ENCODE measurements at places on chromosomes 12 and 14.

DNA sequence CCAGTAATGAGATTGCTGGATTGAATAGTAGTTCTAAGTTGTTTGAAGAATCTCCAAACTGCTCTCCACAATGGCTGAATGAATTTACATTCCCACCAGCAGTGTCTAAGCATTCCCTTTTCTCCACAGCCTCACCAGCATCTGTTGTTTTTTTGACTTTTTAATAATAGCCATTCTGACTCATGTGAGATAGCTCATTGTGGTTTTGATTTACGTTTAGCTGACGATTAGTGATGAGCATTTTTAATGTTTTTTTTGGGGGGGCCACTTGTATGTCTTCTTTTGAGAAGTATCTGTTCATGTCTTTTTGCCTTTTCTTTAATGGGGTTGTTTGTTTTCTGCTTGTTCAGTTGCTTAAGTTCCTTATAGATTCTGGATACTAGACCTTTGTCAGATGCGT, 8.1 kb upstream of the SLC15A5 start:
- no peak for DNase-seq

- no peak for DNase-seq
Measured at GRCh38 chr12:22803725-22804124, 178.8 kb downstream of the ETNK1 start.

- no peak for DNase-seq
Measured at GRCh38 chr14:74848768-74849167, 27.2 kb downstream of the PROX2 start.

DNA sequence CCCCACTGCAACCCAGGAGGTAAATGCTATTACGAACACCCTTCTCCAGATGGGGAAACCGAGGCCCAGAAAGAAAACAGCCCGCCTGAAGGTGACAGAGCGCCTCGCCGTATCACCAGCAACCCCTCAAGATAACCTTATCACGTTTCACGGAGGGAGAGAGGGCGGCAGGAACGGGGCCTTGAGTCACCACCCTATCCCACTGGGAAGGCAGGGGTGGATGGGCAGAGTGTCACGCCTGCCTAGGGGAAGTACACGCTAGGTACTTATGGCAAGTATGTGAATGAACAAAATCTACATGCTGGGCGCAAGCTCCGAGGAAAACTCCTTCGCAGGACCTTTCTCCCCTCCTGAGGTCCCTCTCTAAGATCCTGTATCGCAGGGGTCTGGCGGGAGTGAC, 17.8 kb downstream of the NCOR2 start:
- DNase-seq = no peak

DNA sequence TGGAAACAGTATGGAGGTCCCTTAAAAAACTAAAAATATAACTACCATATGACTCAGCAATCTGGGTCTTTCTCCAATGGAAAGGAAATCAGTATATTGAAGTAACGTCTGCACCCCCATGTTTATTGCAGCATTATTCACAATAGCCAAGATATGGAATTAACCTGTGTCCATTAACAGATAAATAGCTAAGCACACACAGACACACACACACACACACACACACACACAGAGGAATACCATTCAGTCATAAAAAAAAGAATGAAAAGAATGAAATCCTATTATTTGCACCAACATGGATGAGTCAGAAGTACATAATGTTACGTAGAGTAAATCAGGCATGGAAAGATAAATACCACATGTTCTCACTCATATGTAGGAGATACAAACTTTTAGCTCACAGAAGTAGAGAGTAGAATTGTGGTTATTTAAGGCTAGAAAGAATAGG, 4.7 kb downstream of the KLRK1 start:
- DNase-seq = no peak

DNA sequence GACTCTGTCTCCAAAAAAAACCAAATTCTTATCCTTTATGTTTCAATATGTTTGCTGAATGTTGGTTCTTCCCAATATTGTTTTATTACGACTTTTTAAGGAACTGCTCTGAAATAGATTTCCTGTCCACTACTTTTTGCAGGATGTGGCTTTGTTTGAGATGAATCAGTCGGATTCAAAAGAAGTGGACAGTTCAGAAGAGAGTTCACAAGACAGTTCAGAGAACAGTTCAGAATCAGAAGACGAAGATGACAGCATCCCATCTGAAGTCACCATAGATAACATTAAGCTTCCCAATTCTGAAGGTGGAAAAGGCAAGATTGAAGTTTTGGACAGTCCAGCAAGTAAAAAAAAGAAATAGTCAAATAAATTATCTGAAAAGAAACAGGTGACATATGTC, 8.2 kb downstream of the NOPCHAP1 start:
- DNase-seq = no peak

DNA sequence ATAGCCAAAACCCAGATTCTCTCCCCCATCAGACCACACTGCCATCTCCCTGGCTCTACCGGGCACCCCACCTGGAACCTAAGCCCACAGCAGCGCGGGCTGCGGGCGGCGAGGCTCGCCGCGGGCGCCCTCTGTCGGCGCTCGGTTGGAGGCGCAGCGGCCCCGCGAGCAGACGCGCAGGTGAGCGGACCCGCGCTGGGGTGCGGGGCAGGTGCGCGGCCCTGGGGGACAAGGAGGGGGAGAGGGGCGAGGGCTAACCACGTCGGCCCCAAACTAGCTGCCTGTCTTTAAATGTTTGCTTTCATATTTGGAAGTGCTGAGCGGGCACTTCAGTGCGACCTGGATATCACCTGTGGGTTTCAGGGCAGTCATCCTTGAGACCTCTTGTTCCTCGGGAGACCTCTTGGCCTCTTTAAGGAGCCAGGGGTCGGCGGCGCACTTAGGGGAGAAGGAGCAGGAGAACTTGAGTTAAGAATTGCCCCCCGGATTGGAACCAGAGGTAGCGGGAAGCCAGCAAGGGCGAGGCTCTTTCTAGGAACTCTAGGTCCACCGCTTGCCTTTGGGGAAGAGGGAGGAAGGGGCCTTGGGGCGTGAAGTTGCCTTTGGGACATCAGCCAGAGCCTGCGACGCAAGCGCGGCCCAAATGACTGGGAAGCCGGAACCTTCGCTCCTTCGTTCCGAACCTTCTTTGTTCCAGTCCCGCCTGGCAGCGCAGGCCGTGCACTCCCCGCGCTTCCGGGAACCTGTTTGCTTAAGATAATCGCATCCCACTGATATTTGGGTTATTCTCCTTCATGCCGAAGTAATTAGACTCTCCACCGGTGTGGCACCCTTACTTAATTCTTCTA, 78.7 kb downstream of the NEDD1 start:
- no peak for DNase-seq
